ENCODE measurements at places on chromosomes 7 and 10. TPM values are rescaled to one million over a fixed set of nuclear protein-coding genes. Genes with fewer than 3 reads are reported as not detected.

DNA sequence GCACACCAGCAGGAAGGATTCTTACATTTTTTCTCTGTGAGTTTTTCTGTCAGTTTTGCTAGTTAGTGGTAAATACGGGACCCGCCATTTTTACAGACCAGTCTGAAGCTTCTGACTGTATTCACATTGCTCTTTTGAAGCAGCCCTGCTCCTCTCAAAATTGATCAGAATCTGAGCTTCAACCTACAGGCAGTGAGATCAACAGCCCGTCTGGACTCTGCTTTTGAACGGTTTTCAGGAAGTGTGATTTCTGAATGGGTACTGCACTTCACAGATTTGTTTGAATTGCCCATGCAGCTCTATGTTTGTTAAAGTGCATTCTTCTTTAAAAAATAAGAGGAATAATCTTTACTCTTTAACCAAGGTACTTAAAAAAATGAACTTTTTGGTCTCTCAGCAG lies 8.9 kb downstream of the PURB start:
- no peak for DNase-seq

UPK3B gene
- 11.2 TPM for total RNA-seq

VPS37D gene
- total RNA-seq, result 12.9 TPM

CYP2C9 gene
- 2.8 TPM for total RNA-seq

DNA sequence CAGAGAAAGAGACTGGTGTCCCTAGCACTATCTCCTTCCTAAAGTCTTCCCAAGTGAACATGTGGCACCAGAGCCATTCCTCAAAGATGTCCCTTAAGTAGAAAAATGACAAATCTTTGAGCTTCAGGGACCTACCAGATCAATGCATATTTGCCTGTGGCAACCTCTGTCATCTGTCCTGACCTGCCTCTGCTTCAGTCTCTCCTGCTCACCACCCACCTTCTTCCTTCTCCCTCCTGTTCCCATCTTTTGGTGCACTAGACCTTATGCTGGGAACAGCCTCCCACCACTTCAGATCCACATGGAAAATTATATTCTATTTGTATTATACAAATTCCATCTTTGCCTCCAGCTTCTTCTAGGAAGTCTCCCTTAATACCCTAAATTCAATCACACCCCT lies 386.4 kb downstream of the PLXNA4 start:
- no peak for DNase-seq
